ENCODE measurements at places on chromosomes 6 and 20.

- DNase-seq, result no peak
Measured at GRCh38 chr6:2714111-2714895, 36.4 kb downstream of the MYLK4 start.

DNA sequence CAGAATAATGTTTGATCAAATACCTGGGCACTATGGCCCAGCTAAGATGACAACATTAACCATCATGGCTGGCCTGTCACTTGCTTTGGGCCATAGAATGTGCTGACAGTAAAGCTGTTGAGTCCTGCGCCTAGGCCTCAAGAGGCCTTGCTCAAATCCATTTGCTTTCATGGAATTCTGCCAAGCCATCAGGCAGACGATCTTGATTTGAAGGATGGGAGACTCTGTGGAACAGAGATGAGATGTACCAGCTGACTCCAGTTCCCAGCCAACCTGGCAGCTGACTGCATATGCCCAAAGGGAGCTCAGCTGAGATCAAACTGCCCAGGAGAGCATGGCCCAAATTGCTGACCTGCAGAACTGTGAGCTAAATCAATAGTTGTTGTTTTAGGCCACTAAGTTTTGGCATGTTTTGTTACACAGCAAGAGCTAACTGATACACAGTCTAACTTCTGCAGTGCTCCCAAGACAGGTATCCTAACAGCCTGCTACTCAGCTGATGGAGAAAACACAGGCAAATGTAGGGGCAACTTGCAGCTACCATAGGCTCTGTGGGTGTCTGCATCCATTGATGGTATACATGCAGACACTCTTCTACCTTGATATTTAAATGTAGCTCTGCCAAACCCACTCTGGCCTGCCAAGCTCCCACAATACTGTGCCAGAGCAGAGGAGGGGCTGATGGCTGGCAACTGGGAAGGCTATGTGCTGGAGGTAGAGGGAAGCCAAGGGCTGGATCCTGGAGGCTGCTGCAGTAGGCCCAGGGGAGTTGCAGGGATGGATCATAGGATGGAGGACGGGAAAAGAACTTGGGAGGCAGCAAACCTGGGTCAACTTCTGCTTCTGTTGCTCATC is 55.2 kb upstream of the RNF24 start:
- DNase-seq, result no peak

DNA sequence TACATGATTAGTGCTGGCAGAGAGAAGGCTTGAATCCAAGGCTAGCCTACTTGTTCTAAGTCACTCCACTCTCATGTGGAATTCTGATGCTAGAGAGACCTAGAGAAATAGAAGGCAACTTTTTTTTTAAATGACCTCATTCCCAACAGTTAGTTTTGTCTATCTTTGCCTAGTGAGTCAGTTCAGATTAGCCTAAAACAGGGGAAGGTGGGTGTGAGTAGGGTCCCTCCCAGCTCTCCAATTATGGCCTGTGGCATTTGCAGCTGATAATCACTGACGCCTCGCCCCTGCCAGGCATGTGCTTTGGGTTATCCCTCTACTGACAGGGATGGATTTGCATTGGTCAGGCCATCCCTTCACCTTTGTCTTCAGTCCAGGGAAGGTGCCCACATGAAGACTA is 13.6 kb downstream of the TXLNB start:
- no peak for DNase-seq

DNA sequence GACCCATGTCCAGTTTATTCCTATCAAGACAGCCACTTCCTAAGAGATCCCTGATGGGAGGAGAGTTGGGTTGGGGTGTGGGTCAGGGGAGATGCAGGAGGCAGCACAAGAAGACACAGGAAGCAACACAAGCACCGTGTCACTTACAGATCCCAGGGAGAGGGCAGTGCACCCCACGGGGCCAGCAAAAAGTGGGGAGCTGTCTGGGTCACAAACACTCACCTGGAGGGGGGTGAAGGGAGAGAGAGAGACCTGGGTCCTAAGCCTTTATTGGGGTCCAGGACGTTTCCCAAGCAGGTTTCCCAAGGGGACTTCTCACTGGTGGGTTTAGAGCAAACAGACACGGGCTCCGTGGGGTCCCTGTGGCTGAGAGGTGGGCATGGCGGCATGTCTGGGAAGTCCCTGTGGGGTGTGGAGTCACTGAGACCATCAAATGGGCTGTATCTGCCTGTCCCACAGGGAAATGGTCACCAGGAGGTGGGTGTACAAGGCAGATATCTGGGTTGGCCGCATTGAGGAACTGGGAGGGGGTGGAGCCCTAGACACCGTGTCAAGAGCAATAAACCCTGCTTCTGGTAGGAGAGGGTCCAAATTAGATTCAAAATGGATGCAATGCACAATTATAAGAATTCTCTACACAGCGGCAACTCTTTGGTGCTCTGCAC is 1.6 kb upstream of the CD93 start:
- DNase-seq, result no peak

DNA sequence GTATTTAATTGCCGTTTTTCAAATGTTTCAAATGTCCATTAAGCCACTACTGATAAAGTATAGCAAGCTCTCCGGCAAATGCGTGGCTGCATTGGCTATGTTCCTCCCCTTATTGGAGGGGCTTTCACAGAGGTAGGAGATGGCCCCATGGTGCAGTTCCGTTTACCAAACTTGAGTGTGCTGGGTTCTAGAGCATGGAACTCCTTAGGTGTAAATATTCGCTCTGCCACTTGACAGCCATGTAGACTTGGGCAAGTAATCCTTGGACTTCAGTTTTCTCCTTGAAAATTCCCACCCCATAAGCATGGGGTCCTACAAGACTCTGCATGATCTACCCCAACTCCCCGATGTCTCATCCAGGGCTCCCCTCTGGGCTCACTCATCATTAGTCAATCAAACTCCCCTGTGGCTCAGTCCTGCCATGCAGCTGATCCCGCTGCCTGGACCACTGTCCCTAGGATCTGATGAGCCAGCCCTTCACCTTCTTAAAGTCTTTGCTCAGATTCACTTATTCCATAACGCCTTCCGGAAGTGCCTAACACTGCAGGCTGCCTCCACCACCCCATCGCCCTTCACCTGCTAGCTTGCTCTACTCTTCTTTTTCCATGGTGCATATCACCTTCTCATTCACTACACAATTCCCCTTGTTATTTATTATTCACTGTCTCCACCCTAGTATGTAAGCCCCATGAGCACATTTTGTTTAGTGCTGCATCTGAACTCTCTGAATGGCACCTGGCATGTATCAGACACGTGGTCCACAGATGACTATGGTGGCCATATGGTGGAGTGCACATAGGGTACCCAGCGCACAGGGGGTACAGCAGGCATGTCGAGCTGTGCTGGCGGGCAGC is 18.8 kb downstream of the PRR18 start:
- DNase-seq, result no peak

DNA sequence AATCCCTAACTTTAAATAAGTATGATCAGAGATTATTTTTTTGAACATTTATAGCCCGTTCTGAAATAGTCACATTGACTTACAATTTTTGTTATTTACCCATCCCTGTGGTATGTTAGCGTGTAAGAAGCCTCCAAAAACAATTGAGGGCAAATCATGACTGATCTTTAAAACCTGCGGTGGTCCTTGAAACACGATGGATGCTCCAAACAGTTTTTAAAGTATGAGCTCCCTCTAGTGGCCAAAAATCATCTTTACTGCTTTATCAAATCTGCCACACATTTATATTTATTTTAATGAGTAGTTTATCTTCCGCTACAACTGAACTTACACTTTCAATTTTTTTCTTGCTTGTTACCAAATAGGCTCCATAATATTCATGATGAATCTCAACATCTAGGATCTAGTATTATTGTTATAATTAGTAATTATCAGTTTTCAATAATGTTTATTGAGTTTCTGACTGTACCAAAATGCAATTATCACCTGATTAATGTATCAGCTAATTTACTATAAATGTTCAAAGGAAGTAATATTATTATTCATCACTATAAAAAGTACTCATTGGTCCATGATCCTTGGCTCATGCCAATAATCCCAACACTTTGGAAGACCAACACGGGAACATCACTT is 52.2 kb downstream of the MARCKS start:
- no peak for DNase-seq

GRCh38 chr6:14701946-14702345 is 543.9 kb upstream of the JARID2 start:
- DNase-seq, result no peak

- no peak for DNase-seq
Measured at GRCh38 chr6:36577301-36577700, 16.9 kb upstream of the SRSF3 start.

GRCh38 chr6:75850026-75850833 is 101.2 kb downstream of the MYO6 start:
- no peak for DNase-seq

DNA sequence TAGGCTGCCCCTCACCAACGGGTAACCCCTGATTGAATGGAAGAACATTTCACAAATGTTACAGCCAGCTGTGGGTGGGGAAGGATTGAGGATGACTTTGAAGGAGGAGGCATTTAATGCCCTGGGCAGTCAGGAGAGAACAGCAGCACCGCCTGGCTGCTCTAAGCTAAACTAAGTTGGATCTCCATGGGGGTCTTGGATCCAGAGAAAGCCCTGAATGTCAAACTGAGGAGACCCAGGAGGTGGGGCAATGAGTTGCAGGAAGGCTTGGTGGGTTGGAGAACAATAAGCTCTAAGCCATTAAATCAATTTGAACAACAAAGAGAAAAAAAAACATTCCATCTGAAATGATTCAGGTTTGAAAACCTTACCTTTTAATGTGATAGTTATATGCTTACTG is 35.4 kb downstream of the TMX4 start:
- no peak for DNase-seq

- no peak for DNase-seq
Measured at GRCh38 chr6:35486005-35486925, 10.6 kb downstream of the TEAD3 start.

DNA sequence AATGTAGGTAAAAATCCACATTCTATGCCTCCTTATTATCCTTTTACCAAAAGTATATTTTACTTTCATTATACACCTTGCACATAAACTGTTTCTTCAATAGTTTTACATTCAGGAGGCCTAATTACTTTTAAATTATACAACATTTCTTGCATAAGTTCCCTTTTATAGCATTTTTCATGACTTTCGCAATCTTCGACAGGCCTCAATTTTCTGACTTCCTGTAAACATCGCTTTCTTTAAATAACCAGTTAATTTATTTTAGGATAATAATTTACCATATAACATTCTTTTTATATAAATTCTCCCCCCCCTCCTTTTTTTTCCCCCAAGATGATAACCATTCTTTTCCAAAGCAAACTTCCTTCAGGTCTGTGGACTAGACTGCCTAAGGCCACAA is 9.2 kb downstream of the SLC35A1 start:
- DNase-seq, result no peak

GRCh38 chr6:124753562-124754105 is 208.6 kb upstream of the RNF217 start:
- no peak for DNase-seq

- no peak for DNase-seq
Measured at GRCh38 chr6:151012321-151013294, 147.1 kb downstream of the MTHFD1L start.

DNA sequence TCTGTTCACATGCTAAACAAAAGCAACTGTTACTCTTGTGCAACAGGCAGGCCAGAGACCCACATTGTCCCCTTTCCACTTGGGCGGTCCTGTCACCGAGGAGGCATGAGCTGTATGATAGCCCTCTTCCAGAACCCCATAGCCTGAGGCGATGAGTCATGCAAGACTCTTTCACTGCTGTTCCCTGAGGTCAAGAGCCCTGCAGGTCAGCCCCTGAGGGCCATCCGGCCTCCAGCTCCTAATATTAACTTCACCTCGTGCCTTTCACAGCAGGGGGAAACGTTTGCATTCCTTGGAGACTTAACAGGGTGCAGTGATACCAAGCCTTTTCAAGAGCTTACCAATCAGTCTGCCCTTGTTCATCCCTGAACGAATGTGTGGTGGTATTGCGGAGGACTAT is 253.3 kb upstream of the ECI2 start:
- no peak for DNase-seq

DNA sequence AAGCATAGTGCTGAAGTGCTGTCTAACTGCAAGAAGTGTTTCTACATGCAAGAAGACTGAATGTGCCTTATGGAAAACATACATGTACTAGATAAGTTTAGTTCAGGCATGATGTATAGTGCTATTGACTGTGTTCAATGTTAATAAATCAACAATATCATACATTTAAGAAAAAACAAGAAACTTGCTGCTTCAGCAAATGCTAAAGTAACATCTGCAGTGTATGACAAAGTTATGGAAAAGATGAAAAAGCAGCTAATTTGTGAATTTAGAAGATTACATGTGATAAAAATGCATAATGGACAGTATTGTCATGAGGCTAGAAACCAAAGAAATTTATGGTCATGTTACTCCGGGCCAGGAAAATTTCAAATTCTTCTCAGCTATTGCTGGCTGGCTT is 174.9 kb upstream of the SPTLC3 start:
- DNase-seq, result no peak

DNA sequence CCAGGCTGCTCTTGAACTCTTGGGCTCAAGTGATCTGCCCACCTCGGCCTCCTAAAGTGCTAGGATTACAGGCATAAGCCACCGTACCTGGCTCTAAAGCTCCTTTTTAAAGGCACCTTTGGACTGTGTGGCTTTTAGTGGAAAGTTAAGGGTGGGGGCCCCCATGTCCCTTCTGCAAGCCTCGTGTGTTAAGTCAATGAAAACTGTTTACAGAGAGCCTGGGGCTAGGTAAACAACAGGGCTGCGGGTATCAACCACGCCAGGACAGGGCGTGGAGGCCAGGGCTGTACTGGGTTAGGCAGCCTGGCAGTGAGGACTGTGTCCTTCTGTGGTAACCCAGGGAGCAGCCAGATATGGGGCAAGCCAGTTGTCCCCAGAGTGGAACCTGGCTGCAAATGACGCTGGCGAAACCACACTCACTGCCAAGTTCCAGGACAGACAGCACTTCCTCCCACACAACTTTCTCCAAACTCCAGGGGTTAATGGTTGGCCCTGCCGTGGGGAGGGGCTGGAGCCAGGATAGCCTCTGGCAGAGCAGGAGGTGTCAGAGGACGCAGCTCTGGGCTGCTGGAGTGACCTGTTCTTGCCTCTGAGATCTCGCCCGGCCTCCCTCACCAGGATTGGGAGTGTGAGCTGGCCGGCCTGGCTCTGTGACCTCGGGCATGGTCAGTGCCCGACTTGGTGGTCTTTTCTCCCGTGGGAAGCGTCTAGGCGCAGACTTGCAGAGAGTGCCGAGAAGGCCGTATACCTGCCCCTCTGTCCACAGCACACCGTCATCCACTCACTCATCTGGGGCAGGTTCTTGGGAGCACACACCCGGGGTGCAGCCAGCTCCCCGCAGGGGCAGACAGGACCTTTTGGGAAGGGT is 3.2 kb downstream of the SLC17A9 start:
- DNase-seq, result no peak

- DNase-seq, result no peak
Measured at GRCh38 chr6:73746787-73747186, 50.8 kb downstream of the CD109 start.

All from activated naive CD4-positive, alpha-beta T cell (primary cell).